ENCODE measurements at places on chromosomes 7 and 10.

DNA sequence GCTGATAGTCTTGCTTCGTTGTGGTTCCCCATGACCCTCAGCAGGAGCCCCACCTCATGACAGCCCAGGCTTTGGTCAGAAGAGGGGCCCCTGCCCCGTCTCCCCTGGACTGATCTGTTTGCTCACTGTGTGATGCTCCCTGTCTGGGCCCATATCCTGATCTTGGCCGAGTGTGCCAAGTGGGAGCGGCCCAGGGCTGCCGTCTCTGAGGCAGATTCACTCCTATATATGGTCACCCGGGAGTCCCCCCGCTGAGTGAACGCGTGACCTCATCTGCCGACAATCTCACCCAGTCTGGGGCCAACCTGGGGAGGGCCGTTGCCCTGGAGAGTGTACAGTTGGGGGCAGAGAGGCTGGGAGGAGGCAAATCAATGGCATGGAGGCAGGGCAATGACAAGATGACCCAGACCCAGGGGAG is 34.5 kb downstream of the PPIF start:
- peak; percentile 78 for DNase-seq

- peak; percentile 91 for DNase-seq
Observed at GRCh38 chr10:47384148-47384921, at the start of gene ZNF488. TSS of gene ZNF488 (minus strand) at chr10:47384293. CDS start at chr10:47368829, 15,464 bp downstream.

DNA sequence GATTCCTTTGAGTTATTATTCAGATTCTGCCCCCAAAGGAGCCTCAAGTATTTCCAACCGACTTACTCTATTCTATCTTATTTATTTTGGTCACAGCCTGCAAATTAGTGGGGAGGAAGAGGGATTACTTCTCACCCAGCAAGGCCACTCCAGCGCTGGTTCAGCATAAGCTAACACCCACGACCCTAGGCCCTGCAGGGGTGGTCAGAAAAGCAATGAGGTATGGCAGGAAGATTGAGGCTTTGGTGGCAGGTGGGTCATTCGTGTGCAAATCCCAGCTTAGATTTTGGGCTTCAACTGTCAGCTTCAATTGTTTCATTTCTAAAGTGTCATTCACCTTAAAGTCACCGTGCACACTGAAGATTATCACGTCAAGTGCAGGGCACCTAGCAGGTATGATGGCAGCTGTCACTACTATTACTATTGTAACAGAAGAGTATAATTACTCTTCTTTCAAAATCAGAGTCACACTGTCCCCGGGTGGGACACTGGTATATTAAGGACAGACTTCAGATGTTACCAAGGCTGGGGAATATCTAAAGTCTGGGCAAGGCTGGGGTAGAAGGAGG is 48.8 kb upstream of the OPTN start:
- no peak for DNase-seq

DNA sequence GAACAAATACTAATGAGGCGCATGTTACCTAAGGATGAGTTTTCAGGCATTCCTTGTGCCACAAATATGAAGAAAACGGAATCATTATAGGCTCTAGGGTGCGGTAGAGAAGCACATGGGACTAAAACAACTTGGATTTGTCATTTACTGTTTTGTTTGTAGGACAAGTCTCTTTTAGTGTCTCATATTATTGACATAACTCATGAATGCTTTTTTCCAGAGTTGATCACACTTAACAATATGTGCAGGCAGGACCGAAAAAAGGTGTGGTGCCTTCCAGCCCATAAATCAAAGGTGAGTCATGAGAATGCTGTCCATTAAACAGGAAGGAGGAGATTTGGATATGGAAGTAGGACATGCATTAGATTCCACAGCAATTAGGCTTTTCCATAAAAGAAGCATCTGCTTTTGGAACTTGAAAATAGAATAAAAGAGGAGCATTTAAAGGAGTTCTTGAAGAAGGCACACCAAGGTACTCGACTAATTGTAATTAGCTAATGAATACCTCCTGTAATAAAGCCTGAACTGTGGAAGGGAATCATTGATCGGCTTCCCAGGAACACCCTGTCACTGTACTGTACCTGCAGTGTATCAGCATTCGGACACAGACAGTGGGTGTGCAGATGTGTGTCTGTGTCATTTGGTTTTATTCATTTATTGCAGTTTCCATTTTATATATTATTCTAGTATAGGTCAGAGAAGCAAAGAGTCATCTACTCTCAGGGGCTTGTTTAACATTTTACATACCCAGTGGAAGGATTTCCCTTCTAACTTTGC is 119.7 kb upstream of the KLF14 start:
- no peak for DNase-seq

- DNase-seq: no peak
Observed at GRCh38 chr10:116798859-116799258, 50.4 kb upstream of the ENO4 start.

GRCh38 chr7:90453259-90453891 is 16.1 kb upstream of the PTTG1IP2 start:
- no peak for DNase-seq

DNA sequence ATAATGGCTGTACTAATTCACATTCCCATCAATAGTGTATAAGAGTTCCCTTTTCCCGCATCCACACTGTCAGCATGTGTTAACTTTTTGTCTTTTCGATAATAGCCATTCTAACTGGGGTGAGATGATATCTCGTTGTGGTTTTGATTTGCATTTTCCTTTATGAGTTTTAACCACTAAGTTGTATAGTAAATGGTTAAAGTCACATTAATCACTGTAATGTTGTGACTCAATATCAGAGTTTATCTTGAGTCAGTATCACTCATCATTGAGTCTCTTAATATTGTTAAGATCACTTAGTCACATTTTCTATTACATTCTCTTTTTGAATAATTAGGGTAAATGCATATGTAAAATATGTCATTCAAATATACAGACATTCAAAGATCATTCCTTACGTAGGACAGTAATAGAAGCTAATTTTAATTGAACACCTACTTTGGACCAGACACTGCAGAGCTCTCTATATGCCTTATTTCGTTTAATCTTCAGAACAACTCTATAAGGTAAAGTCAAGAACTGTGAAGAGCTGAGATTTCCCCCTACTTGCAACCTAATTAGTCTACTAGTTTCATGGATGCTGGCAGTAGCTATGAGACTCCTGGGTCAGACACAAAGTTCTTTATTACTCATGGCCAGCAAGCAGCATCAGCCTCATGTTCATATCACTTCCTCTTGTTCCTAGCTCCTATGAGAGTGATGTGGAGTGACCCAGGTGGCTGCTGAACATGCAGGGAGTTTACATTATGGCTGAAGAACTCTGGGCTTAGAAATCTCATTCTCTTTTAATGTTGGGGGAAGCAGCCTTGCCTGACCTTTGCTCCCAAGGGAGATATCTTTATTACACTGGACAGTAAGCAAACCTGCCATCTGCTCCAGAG is 30.5 kb downstream of the CREB5 start:
- DNase-seq: no peak

GRCh38 chr10:119933179-119933578 is 40.6 kb downstream of the SEC23IP start:
- no peak for DNase-seq

- DNase-seq: no peak
Observed at GRCh38 chr10:99316374-99316773, 12.8 kb upstream of the CNNM1 start.

DNA sequence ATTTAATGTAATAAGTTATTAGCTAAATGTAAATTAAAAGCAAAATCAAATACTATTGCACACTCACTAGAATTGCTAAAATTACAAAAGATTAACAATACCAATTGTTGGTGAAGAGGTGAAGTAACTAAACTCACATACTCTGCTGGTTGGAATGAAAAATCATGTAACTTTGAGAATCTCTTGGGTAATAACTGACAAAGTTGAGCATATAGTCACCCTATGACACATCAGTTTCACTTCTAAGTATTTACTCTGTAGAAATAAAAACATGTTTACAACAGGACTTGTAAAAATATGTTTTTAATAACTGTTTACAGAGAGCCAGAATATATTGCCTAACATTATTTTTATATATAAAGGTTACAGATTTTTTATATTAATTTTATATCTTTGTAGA is 33.6 kb downstream of the CNTNAP2 start:
- DNase-seq: no peak

GRCh38 chr10:85645926-85646711 is 720.5 kb downstream of the GRID1 start:
- no peak for DNase-seq

- DNase-seq: no peak
Observed at GRCh38 chr10:63173468-63174232, 40.5 kb downstream of the NRBF2 start.

DNA sequence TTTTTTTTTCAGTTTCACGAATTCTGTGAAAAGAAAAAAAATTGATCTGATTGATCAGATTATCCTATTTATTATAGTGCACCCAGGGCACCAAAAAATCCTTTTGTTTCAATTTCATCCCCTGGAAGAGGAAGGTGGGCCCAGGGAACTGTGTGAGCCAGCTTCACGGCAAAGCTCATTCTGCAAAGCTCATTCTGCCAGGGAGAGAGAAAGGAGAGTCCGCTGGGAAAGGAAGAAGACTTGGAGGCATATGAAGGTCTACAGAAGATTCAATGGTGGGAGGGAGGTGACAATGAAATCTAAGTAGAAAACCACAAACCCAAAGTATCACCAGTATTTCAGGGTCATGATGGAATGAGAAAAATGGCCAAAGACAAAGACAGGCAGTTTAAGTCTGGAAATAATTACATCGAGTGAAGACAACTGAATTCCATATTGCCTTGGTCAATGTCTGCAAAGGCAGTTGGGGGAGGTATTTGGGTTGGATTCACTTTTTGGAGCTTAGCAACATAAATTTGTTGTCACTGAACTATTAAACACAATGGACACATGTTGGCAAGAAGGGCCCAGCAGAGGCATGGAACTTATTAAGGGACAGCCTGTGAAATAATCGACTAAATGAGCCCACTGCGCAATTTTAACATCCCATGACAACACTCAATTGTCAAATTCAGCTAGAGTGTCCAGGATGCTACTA is 587.8 kb upstream of the MKI67 start:
- DNase-seq: peak; percentile 87

DNA sequence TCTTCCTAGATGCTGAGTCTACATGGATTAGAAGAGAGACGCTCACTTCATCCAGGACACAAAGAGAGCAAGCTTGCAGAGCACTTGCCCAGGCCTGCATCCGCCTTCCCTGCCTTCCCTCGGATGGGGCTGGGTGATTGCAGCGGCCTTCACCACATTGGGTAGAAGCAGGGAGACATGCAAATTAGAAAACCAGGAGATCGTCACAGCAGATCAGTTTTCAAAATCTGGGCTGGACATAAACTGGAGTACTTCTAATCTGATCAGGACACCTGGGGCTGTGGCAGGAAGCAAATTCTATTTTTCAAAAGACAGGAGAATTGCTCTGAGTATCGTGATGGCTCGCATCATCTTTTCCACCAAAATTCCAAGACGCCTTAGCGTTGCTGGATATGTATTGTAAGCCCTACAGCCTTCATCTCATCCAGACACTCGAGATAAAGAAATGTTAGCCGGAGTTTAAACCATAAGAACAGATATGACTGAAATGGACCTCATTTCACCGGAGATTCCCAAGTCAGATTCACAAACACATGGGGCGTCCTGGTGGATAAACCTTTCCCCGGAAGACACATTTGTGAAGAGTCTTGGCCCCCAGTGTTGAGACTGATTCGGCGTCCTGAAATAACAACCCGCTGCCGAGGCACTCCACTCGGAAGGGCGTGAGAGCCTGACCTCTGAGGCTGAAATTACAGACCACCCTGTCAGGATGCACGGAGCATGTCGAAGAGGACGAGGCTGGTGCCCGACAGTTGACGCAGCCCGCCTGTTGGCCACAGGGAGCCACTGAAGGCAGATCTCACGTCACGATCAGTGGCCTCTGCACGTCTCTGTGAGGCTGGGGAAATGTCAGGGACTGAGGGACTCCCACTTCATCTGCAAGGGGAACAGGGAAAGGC is 91.2 kb upstream of the PARD3 start:
- DNase-seq: peak; percentile 68

GRCh38 chr7:106466867-106467266 is 182.1 kb upstream of the NAMPT start:
- no peak for DNase-seq

DNA sequence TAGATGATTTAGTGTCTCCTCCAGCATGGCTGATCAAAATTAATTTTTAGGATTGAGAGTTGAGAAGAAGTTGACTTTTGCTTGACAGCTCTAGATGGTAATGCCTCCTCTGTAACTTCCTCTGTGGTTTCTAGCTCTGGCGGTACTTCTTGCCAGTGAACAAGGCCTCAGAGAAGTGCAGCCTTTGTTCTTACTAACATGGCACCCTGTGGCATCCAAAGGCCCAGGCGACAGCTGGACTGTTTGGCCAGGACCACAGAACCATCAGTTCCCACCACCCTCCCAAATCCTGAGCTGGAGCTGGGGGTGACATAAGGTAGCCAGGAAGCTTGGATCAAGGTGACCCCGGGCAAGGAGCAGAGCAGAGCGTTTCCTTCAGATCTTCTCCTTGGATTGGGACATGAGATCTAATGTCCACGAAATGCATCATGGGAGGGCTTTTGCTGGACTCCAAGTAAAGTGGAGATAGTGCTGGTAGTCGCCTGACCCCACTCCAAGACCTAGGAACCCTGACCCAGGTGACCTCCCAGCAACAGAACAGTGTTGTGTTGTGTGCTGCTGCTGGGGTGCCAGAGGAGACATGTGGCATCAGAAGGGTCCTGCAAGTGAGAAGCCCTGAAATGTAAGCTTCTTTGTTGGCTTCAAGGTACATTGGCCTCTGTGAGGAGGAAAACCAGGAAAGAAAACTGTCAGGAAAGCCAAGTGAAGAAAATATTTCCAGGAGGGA is 41.8 kb downstream of the APBB1IP start:
- DNase-seq: no peak

DNA sequence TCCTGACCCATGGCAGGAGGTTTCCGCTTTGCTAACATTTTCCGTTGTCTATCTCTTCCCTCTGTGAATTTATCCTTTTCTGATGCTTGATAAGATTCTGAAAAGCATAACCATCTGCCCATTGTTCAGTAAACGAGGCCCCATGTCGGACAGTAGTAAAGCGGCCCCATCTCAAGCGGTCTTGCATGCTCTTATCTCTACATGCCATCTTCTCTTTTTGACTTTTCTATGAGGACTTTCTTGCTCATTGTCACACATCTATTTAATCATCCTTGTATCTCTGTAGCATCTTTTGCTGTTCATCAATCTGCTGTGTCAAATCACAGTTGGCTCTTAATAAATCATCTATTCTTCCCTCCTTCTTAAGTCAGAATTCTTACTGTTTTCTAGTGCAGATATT is 37.6 kb downstream of the ZNF248 start:
- no peak for DNase-seq

DNA sequence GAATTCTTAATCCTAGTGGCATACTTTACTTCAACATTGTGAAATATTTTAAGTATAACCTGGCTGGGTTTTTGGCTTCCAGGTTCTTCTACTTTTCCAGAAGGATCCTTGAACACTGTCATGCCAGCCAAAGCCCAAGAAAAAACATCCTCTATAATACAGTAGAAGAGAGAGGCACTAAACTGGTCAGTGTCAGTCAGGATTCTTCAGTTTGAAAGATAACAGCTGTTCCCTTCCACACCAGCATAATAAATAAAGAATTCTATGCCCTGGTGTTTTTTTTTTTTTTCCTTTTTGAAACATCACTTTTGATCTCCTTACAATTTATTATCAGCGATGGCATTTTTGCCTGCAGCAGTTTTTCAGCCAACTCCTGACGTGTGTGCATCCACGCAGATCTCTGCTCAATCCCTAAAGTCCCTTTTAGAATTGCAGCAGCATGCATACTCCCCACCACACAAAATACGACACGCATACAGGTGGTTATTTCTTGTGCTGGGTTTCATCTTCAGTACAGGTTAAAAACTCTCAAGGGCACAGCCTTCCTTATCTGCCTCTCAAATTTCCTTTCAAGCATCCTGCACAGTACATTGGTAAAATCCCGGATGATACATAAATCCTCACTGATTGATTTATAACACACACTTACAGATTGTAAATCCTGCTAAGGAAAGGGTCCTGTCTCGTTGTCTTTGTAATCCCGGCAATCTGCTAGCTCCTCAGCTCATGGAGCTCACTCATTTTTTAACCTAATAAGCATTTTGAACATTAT is 100.2 kb downstream of the TPK1 start:
- no peak for DNase-seq
